Esophagus squamous epithelium (tissue), 5 donors: ENCODE measurements at places on chromosomes 5 and 9. TPM values are rescaled to one million over a fixed set of nuclear protein-coding genes. Genes with fewer than 3 reads are reported as not detected.

- no peak for DNase-seq
Observed at GRCh38 chr5:96595300-96596090, 66.7 kb upstream of the CAST start.

Gene LHX6
- 0.95 TPM for total RNA-seq

Gene OSTF1
- 70.1 TPM for total RNA-seq

- no peak for DNase-seq
Observed at GRCh38 chr9:117704024-117704575, at the start of gene TLR4. TLR4 (plus strand) TSS chr9:117704403; CDS start chr9:117704473, 70 bp downstream.

DNA sequence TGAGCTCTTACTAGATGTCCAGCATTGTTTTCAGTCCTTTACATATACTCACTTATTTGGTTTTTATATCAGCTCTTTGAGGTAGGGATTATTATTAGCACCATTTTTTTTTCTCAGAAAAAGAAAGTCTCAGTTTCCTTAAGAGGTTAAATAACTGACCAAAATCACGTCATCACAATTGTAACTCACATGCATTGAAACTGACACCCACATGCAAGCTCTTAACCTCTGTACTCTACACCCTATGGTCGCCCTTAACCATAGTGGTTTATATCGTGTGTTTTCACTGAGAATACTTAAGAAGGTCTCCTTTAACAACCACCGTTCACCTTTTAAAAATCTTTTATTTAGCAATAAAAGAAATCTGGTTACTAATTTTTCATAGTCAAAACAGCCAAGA lies 61.0 kb downstream of the PRDM6 start:
- DNase-seq, result no peak

DNA sequence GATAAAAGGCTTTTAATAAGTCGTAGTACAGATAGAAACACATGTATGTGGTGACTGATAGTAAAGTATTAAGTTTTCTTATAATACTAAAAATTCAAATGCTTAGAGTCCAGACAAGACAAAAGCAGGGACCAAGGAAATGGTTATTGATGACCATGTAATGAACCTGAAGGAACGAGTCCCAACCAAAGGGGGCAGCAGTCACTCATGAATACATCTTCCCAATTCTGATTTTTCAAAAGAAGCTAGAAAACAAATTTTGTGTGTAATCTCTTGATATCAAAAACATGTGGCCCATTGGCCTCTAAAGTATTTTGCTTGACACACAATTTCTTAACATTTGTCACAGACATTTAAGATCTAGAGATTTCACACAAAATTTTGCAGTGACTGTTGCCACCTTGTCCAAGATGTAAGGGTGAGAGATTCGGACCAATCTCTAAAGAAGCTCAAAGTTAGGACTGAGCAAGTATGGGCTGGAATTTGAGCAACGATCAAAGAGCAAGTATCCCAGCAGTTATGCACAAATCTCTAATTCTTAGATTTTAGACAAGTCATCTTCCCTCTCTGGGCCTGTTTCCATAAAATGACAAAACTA lies 66.8 kb downstream of the ARL15 start:
- no peak for DNase-seq

GRCh38 chr9:131773911-131774379 lies 34.1 kb upstream of the RAPGEF1 start:
- no peak for DNase-seq

GRCh38 chr9:105073147-105073546 lies 145.2 kb upstream of the ABCA1 start:
- DNase-seq, result no peak

GRCh38 chr9:2199999-2200796 lies 185.1 kb downstream of the SMARCA2 start:
- no peak for DNase-seq

Gene HDHD3
- 35.9 TPM for total RNA-seq

DNA sequence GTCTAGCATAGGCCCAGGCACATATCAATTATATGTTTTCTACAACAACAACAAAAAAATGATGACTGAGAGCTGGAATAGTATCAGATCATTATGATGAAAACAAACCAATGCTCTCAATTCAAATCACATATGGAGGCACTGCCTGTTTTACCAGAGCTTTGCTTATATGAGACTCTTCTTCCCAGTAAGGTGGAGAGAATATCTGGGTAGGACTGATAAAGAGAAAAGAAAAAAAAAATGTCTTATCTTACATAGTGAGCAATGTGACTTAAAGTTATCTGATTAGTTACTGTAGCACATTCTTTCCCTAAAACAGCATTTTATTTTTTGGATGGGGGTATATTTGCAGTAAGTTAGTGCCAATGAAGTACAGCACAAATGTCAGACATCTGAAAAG lies 154.8 kb downstream of the RAB3C start:
- DNase-seq, result no peak

- DNase-seq, result no peak
Observed at GRCh38 chr5:33832404-33833236, 59.2 kb downstream of the ADAMTS12 start.

DNA sequence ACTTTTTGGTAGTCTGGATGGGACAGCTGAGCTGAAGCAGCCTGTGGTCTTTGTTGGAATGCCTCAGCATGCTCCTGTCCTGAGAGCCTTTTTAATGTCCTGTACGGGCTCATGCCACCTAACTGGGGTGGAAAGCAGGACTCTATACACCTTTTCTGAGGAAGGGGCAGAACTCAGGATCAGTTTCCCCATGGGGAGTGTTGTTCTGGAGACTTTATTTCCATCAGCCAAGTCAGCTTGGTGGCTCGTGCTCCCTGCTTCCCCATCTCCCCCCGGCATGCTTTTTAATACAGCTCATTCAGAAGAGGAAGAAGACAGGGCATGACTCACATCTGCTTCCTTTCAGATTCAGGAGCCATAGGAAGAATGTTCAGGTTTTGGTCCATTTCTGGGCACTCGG lies 5.1 kb upstream of the SEPTIN8 start:
- no peak for DNase-seq

Gene GCNT4
- 1.8 TPM for total RNA-seq

GRCh38 chr5:90434116-90434714 lies 24.7 kb upstream of the CETN3 start:
- DNase-seq, result no peak

Gene SOX30
- not detected for total RNA-seq

DNA sequence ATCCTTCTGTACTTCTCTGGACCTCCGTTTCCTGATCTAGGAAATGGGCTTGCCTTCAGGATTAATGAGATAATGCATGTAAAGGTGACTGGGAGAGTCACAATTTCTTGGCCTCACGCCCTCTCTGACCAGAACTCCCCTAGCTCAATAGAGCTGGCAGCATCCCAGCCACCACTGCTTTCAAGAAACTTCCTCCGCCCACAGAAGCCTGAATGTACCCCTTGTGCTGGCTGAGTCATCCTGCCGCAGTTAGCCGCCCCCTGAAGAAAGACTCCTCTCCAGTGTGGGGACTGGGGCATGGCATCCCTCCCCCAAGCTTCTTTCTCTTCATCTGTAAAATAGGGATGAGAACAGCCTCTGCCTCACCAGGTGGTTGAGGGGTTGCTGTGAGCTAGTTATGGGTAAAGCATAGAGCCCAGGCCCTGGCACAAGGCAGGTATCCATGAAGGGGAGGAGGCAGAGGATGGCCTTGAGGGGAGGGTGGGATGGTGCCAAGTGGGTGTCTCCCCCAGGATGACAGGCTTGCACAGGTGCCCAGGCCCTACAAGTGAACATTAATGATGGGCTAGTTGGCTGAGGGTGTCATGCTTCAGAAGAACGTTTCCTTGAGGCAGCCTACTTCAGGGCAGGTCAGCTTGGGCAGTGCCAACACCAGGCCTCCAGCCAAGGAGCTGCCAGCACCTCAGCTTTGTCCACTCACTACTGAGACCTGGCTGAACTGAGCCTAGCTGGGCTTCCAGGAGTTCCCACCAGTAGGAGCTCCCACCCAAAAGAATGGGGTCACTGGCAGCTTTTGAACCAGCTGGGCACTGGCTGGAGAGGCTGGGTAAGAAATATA lies 3.4 kb downstream of the PDLIM4 start:
- DNase-seq, result no peak
